ENCODE measurements at places on chromosomes 16 and 17. TPM values are rescaled to one million over a fixed set of nuclear protein-coding genes. Genes with fewer than 3 reads are reported as not detected.
A peak's percentile ranks its signal among the peaks of the same experiment; 100 is the strongest.

DNA sequence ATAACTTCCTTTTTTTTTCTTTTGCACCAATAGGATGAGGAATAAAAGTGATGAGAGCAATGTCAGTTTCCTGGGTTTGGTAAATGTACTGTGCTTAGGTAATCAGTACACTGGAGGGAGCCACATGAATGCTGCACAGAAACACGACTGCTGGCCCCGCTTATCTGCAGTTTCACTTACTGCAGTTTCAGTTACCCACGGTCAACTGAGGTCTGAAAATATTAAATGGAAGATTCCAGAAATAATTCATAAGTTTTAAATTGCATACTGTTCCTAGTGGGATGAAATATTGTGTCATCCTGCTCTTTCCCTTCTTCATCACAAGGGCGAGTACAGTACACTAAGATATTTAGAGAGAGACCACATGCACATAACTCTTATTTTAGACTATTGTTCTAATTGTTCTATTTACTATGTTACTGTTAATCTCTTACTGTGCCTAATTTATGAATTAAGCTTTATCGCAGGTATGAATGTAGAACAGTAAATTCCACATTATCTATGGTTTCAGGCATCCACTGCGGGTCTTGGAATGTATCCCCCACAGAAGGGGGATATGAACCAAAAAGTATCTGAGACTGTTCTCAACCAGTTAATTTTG, 6.4 kb upstream of the LGALS3BP start:
- peak; percentile 71 for DNase-seq

- DNase-seq, result no peak
Measured at GRCh38 chr16:72877374-72878028, 170.4 kb downstream of the ZFHX3 start.

Gene IKZF3
- 15.9 TPM for total RNA-seq

DNA sequence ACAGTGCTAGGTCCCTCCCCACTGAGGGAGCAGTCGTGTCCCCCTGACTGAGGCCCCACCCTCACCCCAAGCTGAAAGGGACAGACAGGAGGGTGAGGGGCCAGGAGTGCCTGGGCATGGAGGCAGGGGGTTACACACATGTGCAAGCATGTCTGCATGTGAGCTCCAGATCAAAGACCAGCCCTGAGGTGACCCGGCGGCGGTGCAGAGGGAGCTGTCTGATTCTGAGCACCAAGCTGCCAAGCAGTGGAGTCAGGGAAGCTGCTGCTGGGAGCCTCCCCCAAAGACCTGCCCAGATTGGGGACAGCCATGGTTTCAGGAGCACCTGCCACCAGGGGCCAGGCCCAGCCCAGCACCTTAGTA, 5.5 kb downstream of the DLX3 start:
- no peak for DNase-seq

DNA sequence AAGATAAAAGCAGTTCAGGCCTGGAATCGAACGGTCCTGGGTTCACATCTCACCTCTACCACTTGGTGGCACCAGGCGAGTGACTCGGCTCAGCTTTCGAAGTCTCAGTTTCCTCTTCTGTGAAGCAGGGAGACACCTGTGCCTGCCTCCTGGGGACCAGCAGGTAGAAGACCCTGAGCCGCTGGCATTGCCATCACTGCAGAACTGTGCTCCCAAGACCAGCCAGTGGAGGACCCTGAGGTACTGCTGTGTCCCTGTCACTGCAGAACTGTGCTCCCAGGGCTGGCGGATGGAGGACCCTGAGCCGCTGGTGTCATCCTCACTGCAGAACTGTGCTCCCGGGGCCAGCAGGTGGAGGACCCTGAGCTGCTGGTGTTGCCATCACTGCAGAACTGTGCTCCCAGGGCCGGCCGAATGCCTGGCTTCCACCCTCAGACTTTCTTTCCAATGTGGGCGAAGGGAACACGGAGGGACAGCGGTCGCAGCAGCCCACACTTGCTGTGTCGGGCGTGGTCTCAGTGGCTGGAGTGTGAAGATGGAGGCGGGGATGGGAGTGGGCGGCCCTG, 8.7 kb upstream of the SLC7A5 start:
- DNase-seq, result peak; percentile 80

- DNase-seq, result no peak
Measured at GRCh38 chr16:9859701-9860327, 322.4 kb downstream of the GRIN2A start.

GRCh38 chr16:28321700-28322411, 29.5 kb downstream of the SBK1 start:
- DNase-seq, result peak; percentile 87

Gene SGCA
- total RNA-seq, result not detected

DNA sequence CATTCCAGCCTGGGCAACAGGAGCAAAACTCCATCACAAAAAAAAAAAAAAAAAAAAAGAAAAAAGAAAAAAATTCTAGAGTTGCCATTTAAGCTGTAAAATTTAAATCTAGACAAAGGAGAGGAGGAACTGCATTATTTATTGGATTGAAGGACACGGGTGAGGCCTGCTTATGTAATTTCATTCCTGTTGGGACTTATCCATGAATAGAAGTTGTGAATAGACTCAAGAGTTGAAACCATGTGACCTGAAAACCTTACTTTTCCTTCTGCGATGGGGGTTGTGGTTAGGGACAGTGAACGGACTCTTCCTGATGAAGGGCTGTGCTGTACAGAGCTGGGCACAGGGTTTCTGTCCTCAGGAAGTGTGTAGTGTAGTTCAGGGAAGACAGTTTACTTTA, 22.5 kb downstream of the BANP start:
- DNase-seq, result no peak

- DNase-seq, result no peak
Measured at GRCh38 chr17:29483503-29483902, 83.3 kb downstream of the ABHD15 start.

DNA sequence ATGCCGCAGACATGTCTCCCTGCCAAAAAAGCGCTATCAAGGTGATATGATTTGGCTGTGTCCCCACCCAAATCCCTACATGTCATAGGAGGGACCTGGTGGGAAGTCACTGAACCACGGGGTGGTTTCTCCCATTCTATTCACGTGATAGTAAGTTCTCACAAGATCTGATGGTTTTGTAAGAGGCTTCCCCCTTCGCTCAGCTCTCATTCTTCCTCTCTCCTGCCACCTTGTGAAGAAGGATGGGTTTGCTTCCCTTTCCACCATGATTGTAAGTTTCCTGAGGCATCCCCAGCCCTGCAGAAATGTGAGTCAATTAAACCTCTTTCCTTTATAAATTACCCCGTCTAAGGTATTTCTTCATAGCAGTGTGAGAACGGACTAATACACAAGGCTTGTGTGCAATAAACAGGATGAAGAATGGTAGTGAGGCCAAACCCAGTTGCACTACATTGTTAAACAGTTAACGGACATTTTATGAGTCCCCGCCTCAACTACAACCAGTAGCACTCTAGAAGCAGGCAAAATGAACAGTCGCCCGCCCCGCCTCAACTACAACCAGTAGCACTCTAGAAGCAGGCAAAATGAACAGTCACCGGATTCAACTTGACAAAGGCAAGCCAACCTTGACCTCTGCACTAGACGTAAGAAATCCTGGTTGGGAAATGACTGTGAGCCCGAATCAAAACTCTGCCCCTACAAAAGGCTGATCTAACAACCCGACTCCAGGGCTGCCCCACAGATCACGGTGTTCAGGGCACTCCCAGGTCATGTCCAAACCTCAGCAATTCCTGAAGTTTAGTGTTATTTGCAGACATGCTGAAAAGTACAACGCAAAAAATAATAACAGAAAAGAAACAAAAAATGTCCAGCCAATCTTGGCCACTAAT, 26.3 kb downstream of the VPS53 start:
- peak; percentile 73 for DNase-seq

- DNase-seq, result no peak
Measured at GRCh38 chr16:88770461-88771293, 14.3 kb downstream of the PIEZO1 start.

DNA sequence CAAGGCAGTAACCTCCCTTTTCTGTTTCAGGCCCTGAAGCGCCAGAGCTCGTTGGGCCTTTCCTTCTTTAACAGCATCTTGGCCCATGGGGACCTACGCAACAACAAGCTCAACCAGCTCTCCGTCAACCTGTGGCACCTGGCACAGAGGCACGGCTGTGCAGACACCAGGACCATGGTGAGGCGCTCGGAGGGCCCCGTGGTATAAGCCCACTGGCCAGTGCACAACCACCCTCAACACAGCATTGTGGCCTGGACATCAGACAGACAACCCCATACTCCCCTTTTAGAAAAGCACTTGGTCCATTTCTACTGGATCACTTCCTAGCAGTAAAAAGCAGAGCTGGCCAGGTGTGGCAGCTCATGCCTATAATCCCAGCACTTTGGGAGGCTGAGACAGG, 18.6 kb downstream of the KNOP1 start:
- DNase-seq, result no peak

DNA sequence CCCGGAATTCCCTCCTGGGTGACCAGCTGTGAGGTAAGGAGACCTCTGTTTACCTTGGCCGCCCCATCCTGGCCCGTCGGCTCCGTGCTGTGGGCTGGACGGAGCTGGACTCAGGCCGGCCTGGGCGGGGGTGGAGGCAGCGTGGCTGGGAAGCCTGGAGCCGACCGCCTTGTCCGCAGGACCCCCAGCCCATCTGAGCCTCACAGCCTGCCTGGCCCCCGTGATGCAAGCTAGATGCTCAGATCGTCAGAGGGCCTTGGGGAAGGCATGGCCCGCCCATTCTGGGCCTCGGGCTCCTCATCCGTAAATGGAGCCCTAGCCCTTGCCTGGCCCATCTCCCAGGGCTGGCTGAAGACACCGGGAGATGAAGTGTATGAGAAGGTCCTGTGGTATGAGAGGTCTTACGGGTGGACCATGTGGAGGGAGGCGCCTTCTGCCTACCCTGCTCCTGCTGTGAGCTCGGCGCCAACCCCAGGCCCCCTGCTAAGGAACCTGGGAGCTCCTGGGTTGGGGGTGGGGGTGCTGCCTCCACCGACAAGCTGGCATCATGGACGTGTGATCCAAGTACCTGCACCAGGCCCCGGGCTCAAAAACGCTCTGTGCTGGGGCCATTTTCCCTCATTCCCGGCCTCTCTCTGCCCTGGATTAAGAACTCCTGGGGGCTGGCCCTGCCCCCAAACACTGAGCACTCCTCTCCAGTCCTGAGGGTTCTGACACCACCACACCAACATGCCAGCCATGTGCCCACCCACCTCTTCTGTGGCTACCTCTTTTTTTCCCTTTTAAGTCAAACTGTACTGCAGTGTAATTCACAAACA, 5.4 kb upstream of the P2RX1 start:
- DNase-seq, result no peak

- DNase-seq, result peak; percentile 77
Measured at GRCh38 chr17:81200695-81201580, 21.8 kb downstream of the CEP131 start.

GRCh38 chr17:33135691-33136090, 144.0 kb downstream of the SPACA3 start:
- no peak for DNase-seq

DNA sequence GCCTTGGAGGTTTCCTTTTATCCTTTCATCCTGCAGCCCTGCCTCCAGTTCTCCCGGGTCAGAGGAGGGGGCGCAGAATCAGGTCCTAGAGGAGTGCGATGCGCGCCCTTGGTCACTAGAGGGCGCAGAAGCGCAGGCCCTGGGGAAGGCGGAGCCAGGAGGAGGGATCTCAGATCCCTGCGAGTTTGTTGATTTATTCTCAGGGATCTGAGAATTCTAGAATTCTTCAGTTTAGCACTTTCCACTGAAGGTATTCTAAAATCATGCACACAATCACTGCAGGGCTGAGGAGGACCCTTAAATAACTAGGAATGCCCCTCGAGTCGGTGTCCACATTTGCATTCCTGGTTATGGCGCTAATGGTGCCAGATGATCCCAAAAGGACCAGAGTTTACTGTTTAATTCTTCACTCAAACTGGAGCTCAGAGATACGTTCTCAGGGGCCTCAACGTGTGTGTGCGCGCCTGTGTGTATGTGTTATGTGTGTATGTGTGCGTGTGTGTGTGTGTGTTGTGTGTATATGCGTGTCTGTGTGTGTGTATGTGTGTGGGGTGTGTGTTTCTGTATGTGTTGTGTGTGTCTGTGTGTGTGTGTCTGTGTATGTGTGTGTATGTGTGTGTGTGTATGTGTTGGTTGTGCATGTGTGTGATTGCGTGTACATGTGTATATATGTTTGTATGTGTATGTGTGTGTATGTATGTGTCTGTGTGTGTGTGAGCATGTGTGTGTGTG, 6.9 kb upstream of the ELAC2 start:
- DNase-seq, result peak; percentile 92

GRCh38 chr16:7363422-7364417, 31.1 kb downstream of the RBFOX1 start:
- no peak for DNase-seq

DNA sequence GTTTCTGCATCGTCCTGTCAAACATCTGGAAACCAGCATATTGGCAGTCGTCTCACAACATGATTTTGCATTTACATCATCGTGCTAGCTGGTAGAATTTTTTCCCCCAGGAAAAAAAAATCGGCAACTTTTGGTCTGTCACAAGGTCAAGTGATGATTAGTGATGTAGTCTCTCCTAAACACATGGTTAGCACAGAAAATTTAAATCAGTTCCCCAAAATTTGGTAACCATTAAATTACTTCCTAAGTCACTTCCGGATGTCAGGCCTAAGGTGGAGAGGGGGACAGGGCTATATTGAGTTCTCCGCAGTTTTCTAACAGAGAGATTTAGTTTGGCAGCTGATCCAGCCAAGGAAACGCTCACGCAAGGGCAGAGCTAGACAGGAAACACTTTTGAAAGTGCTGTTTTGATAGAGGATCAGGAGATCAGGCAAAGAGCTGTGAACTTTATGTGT, 271.0 kb upstream of the TBX2 start:
- DNase-seq, result peak; percentile 53

Gene KRT36
- total RNA-seq, result not detected

DNA sequence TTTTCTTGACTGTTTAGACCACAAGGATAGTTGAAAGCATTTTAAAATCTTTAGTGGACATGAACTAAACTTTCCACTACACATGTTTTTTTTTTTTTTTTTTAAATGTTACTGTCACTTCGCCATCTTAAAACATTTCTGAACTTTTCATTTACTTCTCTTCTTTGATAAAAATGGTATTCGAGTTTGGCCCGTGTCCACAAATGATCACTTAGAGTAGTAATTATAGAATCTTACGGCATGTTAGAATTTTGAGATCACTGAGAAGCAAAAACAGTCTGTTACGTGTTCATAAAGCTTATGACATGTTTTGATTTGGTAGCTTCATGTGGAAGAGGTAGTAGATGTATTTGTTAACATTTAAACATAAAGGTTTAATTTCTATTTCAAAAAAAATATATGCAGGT, 1.1 kb downstream of the NSRP1 start:
- DNase-seq, result peak; percentile 18

GRCh38 chr16:50263060-50263909, 3.1 kb upstream of the ADCY7 start:
- DNase-seq, result no peak

- DNase-seq, result no peak
Measured at GRCh38 chr17:29930409-29931010, 482 bp upstream of the SSH2 start.

Gene CRYBA1
- not detected for total RNA-seq

DNA sequence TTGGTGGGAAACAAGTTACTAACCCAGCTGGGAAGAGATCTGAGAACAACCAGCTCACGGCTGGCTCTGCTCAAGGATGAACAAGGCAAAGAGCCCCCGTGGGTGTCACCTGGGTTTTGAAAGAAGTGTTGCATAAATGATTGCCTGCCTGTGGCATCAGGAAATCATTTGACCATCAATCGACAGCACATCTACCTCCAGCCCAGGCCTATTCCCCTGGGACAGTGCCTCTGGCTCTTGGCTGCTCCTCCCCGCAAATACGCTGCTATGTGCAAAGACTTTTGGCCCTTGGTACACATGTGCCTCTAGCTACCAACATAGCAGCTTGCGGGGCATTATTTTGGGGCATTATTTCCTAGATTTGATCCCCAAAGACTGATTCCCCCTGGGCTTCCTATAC, 39.4 kb upstream of the SMPD3 start:
- DNase-seq, result no peak

GRCh38 chr17:81909966-81910839, 996 bp downstream of the PCYT2 start:
- no peak for DNase-seq

Data from activated CD4-positive, alpha-beta T cell treated with anti-CD3 and anti-CD28 coated beads, Interleukin-2, amount 10 ng/mL, durations not matched to agents 24 days and 14 days (primary cell).